Lung (tissue), 17 donors: ENCODE measurements at places on chromosomes 1 and 21. TPM values are rescaled to one million over a fixed set of nuclear protein-coding genes. Genes with fewer than 3 reads are reported as not detected.

DNA sequence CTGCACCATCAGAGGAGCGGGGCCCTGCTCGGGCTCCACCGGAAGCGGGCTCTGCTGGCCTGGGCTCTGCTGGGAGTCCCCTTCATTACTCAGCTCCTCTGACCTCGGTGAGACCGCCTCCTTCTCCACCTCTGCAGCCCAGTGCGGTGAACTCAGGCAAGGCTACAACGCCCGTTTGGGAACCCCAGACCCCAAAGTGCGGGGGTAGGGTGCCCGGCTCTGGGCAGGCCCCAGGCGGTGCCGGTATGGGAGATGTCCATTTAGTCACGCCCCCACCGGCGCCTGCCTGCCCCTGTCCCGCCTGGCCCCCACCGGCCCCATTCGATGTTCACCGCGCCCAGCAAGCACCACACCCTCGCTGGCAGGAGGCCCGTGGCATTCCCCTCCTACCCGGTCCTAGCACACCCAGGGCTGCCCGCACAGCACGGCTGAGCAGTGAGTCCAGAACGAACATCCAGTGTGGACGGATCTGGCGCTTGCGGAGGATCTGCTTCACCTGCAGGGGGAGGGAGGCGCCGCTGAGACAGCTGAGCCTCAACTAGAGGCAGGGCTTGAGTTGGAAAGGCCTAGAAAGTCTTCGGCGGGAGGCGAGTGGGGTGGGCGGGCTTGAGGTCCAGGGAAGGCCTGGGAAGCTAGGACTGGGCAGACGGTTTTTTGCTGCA lies 10.0 kb downstream of the MAP3K6 start:
- DNase-seq: no peak

DNA sequence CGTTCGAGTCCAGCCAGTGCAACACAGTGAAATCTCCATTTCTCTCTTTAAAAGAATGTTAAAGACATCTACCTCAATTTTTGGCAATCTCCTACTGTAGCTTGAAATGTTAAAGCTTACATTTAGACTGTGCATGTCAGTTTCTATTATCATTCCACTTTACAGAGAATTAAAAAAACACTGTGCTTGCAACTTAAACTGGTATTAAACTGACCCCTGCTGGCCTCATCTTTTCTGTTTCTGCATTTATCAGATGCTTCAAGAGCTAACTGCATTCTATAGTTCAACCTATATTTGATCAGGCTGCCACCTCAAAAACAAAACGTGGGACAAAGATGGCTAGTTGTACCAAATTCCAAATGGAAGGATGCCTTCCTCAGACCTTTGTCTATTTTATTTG lies 226.5 kb downstream of the SMYD3 start:
- DNase-seq: no peak

- peak; percentile 10 for DNase-seq
These were observed 682.6 kb downstream of the RWDD3 start for GRCh38 chr1:95916616-95917015.

- DNase-seq: no peak
These were observed 39.1 kb downstream of the SKI start for GRCh38 chr1:2267051-2267830.

DNA sequence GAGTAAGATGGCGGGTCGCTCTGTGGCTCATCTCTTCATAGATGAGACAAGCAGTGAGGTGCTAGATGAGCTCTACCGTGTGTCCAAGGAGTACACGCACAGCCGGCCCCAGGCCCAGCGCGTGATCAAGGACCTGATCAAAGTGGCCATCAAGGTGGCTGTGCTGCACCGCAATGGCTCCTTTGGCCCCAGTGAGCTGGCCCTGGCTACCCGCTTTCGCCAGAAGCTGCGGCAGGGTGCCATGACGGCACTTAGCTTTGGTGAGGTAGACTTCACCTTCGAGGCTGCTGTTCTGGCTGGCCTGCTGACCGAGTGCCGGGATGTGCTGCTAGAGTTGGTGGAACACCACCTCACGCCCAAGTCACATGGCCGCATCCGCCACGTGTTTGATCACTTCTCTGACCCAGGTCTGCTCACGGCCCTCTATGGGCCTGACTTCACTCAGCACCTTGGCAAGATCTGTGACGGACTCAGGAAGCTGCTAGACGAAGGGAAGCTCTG lies 2.4 kb downstream of the TNFAIP8L2 start:
- DNase-seq: no peak

HUNK gene
- 2.4 TPM for total RNA-seq

GRCh38 chr1:214584805-214585766 lies 17.9 kb upstream of the CENPF start:
- DNase-seq: peak; percentile 58

GRCh38 chr1:201538612-201539551 lies at the start of gene NAV1:
Gene NAV1, plus strand, starts transcription at chr1:201539127. Its CDS starts 83,758 bp downstream, at chr1:201622885.
- DNase-seq: peak; percentile 86

GRCh38 chr1:178037510-178038253 lies 56.2 kb upstream of the RASAL2 start:
- DNase-seq: peak; percentile 87

- DNase-seq: no peak
These were observed 54.5 kb downstream of the HMGB4 start for GRCh38 chr1:33918368-33918767.

TFB2M gene
- total RNA-seq: 13.3 TPM

INSRR gene
- total RNA-seq: not detected

GRCh38 chr1:31598980-31599379 lies 18.5 kb upstream of the HCRTR1 start:
- DNase-seq: no peak

- no peak for DNase-seq
These were observed 47.2 kb downstream of the CAPN9 start for GRCh38 chr1:230794431-230794830.

LRP8 gene
- 20.0 TPM for total RNA-seq

RLF gene
- 10.9 TPM for total RNA-seq

MIXL1 gene
- total RNA-seq: not detected

- no peak for DNase-seq
These were observed 29.9 kb upstream of the PPP1R15B start for GRCh38 chr1:204441558-204441957.

DNA sequence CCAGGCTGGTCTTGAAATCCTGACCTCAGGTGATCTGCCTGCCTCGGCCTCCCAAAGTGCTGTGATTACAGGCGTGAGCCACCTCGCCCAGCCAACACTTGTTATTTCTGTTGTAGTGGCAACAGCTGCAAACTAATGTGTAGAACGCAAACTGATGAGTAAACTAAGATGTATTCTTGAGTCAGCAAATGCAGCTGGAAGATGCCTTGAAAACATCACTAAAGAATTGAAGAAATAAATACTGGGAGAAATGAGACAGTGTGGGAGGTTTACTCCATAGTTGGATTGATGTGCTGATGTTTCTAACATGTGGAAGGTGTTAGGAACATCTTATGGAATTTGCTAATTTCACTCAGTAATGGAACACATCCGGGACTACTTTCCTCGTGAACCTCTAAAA lies 61.3 kb upstream of the KCNE2 start:
- DNase-seq: no peak

- DNase-seq: no peak
These were observed 471.0 kb upstream of the PBX1 start for GRCh38 chr1:164087906-164088453.

DNA sequence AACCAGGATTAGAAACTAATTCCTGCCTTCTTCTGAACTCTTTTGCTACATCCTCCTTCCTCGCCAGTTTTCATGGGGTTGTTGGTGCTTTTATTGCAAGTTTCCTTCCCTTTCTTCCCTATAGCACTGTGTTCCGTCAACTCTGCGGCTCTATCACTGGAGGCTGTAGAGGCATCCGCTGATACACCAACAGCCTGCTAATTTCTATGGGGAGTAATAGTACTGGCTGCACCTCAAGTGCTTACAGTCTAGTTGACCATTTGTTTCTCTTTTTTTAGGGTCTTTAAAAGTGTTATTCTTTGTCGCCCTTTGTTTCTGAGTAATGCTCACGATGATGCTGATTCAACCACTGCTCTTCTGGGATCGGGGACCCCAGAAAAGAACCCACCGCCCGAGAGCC lies 746 bp downstream of the MIS18A start:
- DNase-seq: peak; percentile 14

GRCh38 chr21:27681038-27681437 lies 714.1 kb upstream of the ADAMTS5 start:
- DNase-seq: no peak

DNA sequence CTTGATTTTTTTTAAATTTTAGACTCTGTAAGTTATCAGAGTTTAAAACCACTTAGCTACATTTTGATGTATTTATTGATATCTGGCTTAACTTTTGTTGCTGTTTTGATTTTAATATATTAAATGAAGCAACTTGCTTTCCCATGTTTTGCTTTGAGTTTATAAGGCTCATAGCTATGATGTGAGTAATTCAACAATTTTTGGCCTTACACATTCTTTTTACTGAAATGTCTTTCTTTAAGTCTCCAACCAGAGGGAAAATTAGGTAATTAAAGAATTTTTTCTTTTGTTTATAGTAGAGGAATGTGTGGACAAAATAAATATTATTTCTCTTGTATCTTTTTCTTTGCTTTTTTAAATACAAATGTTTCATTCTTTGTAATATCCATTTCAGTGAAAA lies 258.3 kb upstream of the ADAMTS5 start:
- DNase-seq: no peak

DNA sequence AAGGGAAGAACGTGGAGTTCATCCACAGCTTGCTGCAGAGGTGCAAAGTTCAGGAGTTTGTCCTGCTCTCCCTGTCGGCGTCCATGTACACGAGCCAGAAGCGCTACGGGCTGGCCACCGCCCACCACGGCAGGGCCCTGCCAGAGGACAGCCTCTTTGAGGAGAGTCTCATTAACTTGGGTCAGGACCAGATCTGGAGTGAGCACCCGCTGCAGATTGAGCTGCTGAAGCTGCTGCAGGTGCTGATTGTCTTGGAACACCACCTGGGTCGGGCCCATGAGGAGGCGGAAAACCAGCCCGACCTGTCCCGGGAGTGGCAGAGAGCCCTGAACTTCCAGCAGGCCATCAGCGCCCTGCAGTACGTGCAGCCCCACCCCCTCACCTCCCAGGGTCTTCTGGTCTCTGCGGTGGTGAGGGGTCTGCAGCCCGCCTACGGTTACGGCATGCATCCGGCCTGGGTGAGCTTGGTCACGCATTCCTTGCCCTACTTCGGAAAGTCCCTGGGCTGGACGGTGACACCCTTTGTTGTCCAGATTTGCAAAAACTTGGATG lies 73.8 kb upstream of the MORC3 start:
- peak; percentile 15 for DNase-seq

DNA sequence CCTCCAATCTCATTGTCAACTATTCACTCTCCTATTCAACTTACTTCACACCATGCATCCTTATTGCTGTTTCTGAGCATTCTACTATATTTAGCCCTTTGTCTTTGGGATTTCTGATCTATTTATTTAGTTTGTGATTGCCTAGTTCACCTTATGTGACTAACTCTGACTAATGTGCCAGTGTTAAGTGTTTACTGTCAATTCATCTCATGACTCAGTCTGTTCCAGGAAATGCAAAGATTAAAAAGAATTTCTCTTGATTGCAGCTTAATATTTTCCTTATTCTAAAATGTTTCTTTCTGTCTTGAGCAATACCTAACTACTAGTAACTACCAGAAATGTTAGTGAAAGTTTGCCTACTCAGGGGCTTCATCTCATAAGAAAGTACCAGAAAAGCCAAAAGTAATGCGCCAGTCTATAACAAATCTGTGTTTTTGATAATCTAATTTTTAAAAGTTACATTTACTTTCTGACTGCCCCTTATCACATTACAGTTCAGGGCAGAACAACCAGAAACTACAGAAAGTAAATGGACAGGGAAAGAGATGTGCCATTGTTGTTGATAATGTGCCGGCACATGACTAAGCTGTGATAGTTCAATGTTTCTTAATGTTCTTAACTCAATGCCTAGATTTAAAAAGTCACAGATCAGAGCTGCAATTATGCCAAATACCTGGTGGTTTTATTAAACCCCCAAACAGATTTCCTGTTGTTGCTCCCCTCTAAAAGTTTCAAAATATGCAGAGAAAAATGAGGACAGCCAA lies 556.5 kb downstream of the PTBP2 start:
- DNase-seq: no peak

SCNM1 gene
- 31.3 TPM for total RNA-seq

- DNase-seq: peak; percentile 37
These were observed 295.3 kb upstream of the LYPLAL1 start for GRCh38 chr1:218878369-218878768.

CD53 gene
- total RNA-seq: 59.9 TPM

DNA sequence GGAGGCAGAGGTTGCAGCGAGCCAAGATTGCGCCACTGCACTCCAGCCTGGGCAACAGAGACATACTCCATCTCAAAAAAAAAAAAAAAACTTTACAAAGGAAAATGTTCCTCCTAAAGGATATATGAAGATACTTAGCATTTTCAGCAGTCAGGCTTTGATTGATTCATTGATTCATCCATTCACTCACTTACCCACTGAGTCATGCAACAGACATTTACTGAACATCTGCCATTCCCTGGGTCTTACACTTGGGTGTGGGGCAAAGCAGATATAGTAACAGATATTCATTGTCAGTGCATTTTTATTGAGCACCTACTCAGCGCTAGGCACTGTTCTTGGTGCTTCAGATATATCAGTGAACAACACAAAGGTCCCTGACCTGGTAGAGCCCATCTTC lies 5.6 kb upstream of the LACTBL1 start:
- DNase-seq: no peak

GRCh38 chr1:5758000-5758858 lies 234.0 kb downstream of the NPHP4 start:
- no peak for DNase-seq

- DNase-seq: no peak
These were observed 144.8 kb downstream of the BACH1 start for GRCh38 chr21:29443411-29444010.

DNA sequence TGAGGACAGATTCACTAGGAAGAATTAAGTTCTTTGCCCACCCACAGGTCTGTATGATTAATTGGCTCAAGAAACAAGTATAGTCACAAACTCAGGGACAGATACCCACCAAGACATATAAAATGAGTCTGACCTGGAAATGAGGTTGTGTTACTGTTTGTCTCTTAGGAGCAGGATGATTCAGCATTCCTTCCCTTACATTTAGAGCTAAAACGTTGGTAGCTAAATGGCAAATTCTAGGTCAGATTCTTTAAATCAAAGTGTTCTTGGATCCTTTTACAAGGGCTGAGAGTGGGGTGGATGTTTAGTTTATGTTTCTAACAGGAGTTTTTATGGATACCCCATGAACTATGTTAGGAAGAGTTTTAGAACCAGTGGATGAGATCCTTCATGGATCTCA lies 4.7 kb downstream of the RIMKLA start:
- no peak for DNase-seq

DNA sequence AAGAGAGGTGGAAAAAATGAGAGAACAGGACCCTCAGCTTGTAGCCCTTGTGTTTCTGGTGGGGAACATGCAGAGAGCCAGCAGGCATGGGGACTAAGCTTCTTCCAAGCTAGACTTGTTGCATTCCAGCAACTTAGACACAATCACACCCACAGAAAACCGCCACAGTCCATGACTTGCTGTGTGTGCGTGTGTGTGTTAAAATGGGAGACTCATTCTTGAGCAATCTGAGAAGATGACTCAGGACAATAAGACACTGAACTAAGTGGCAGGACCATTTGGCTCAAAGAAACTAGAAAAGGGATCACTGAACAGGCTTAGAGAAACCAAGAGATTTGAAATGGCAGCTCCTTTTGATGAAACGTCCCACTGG lies 78.0 kb downstream of the HLX start:
- no peak for DNase-seq
